Glomerular endothelial cell (primary cell): ENCODE measurements at places on chromosomes 7 and 10. TPM values are rescaled to one million over a fixed set of nuclear protein-coding genes. Genes with fewer than 3 reads are reported as not detected.

GRCh38 chr10:18659819-18660535, 746 bp downstream of the ARL5B start:
- no peak for DNase-seq

- DNase-seq = no peak
Observed at GRCh38 chr7:37035631-37036030, 311.3 kb upstream of the AOAH start.

Gene PDGFA
- total RNA-seq = 44.5 and 50.6 TPM in 2 replicates

Gene PHYHIPL
- not detected in 2 replicates for total RNA-seq

Gene RHOBTB1
- 34.2 and 42.7 TPM in 2 replicates for total RNA-seq

DNA sequence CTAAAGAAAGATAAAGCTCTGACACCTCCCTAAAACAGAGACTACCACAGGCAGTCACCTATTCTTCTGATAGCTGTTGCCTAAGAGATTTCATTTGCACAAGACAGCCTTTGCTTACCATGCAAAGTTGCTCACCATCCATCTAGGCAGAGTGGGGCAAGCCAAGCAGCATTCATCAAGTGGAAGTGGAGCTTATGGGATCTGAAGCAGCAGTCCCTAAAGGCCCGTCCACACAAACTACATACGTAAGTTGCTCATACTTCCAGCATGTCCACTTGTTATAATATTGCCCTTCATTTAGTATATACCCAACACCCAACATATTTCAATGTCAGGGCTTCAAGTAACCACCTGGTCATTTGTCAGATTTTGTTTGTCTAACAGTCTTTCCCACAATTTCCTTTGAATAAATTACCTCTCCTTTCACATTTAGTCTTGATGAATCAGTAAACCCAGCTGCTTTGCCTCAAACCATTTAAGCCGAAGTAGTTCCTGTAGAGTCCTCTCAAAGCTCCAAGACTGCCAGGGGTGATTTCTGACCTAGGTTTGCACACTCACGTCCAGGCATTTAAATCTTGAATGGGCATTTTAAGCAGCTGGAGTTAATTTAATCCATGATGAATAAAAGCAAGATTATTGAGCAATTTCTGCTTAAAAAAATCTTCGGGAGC, 67.9 kb downstream of the ATAD1 start:
- no peak for DNase-seq

GRCh38 chr7:39360038-39360437, 206.2 kb upstream of the YAE1 start:
- no peak for DNase-seq

Gene PON1
- not detected in 2 replicates for total RNA-seq

DNA sequence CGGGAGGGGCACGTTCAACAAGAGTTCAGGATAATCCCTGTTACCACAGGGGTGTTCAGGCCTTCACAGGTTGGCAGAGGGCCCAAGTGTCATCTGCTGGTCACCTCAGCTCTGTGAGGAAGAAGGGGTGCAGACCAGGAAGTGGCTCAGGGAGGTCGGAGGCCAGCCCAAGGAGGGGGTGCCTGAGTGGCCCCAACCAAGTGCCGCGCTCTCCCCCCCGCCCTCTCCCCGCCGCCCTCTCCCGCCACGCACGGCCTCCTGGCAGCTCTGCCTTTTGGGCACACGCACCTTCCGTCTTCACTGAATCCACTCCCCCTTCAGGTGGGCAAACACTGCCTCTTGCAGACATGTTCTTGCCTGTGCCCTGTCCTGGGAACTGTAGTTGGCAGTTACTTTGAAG, 245.2 kb downstream of the PAXIP1 start:
- no peak for DNase-seq
